Breast epithelium (tissue), 4 donors: ENCODE measurements at places on chromosomes 4 and X.

DNA sequence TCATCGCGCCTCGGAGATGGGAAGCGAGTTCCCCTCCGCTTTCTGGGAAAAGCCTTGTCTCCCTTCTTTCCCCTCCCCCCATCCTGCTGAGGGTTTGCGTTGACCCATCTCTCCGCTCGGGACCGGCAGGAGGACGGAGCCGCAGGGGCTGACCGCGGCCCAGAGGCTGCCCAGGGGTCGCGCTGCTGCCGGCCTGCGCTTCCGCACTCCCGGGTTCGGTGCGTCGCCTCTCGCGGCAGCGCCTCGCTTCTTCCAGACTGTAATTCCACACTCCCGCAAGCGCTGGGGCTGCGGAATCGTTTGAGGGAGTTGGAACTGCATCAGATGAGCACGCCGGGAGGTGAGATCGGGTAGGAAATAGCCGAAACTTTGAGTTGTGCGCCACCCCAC lies 88.3 kb downstream of the BCOR start:
- no peak for DNase-seq

- DNase-seq = no peak
These were observed 45.6 kb downstream of the EPHA5 start for GRCh38 chr4:65624651-65625050.

DNA sequence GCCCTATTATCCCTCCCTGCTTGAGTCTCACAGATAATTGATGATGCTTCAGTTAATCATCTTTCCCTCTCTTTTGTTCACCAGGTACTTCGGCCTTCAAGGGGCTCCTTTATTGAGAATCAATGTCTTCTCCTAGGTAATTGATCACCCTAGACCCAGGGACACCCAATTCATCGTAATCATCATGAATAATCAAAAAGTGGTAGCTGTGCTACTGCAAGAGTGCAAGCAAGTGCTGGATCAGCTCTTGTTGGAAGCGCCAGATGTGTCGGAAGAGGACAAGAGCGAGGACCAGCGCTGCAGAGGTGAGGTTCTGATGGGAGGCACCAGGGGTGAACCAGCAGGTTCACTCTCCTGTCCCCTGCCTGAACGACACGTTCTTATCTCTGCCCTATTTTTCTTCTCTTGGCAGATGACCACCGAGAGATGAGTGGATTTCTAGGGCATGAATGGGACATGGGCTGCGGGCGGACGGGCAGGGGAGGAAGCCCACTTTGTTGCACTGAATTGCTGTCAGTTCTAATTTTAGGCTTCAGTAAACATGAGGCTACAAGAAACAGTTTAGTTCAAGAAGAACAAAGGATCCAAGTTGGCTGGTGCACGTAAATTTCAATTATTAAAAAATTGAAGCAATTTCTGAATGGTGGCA lies 80.5 kb downstream of the ALPK1 start:
- DNase-seq = no peak

- DNase-seq = no peak
These were observed 52.4 kb downstream of the KLHL5 start for GRCh38 chr4:39114436-39114835.

DNA sequence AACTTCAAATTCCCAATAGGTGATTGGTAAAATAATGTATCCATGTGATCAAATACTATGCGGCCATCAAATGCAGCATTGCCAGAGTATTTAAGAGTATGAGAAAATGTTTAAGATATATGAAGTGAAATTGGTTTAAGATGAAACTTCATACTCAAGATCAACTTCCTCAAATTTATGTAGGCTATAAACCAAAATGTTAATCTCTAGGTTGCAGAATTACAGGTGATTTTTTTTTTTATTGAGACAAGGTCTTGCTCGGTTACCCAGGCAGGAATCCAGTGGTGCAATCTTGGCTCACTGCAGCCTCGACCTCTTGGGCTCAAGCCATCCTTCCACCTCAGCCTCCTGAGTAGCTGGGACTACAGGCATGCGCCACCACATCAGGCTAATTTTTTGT lies 25.3 kb downstream of the ACSL4 start:
- DNase-seq = no peak

GRCh38 chr4:53841711-53842110 lies 222.7 kb downstream of the CHIC2 start:
- no peak for DNase-seq

DNA sequence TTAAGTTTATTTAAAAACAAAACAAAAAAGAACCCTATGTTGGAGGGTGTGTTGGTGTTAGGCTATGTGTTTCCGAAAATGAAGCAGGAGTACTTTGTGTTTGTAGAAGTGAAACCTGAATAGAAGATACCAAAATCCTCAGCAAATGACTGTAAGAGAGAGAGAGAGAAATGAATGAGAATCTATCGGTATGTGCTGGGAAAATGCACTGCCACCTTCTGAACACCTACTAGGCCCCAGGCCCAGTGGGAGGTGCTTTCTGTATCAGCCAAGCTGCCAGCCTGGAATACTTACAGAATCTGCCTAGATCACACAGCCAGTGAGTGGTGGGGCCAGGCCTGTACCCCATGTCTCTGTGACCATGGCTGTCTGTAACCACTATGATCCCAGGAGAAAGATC lies 14.9 kb upstream of the PIM2 start:
- no peak for DNase-seq

DNA sequence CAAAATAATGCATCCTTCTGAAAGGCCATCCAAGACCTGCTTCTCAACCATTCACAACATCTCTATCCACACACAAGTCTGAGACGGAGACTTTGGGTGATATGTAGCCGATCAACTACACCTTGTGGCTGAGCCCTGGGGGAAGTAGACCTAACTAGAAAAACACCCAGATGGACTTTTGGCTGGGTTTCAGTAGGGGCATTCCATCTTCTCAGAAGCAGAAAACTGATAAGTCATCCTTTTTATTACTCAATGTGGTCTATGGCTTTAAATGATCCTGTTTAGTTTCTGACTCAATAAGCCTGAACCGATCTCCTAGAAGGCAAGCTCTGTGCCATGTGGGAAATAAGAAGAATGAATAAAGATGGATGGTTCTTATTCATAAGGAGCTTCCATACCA lies 82.5 kb upstream of the AFF2 start:
- DNase-seq = no peak
